ENCODE measurements at places on chromosomes 4 and X.

DNA sequence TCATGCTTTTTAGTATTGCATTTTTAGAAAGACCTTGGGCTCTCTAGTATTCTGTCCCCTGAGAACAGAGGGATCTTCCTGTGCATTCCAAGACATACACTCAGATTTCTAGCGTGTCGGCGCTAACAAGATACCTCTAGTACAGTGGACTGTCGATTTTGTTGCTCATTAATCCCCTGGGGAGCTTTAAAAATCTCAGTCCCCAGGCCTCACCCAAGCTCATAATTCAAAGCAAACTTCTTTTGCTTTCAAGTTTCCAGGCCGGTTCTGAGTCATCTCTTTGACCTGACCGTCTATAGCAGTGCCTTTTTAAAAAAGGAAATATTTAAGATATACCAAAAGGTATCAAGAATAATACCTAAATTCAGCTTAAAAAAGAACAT is 137.0 kb downstream of the AMMECR1 start:
- ATAC-seq: no peak

- ATAC-seq: no peak
These were observed 10.0 kb downstream of the MGST2 start for GRCh38 chr4:139675651-139676050.

DNA sequence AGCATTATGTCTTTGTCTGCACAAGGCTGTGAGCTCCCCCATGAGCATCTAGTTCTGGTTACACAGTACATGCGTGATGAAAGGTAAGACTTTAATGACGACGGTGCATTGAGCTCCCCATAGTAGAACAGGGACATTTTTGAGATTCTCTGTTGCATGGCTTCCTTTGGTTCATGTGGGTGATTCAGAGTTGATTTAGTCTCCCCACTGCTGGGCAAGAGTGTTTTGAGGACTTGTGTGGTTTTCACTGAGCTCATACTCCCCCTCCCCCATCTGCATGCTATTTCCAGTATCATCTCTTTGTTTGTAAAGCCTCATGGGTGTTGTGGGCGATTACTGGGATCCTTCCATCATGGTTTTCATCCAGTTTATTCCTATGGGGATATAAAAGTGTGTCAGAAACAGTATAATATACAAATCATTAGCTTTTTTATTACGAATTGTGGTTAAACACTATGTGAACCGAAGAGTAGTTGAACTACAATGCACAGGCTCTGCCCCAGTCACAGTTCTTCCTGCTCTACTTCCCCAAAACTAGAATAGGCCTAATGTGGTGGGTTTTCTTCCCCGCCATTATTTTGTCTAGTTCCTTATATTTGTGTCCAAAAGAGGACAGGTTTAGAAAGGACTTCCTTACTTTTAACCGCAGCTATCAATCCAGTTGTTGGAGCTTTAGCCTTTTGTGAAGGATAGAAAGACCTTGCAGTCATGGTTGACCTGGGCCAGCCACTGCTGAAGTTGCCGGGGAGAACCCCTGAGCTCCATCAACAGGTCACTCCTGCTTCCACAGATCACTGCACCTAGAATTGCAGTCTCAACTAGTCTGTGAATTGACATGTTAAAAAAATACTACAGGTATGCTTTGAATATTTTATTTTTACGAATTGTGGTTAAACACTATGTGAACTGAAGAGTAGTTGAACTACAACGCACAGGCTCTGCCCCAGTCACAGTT is 30.4 kb downstream of the KIT start:
- ATAC-seq: peak; percentile 52

GRCh38 chr4:139515531-139515958 is 40.5 kb downstream of the SETD7 start:
- ATAC-seq: no peak

- ATAC-seq: no peak
These were observed 419.6 kb downstream of the BCOR start for GRCh38 chrX:39677978-39678791.

- no peak for ATAC-seq
These were observed 158.0 kb upstream of the FAT1 start for GRCh38 chr4:186881521-186882220.

Measured in activated T-helper 17 cell treated with anti-CD3 and anti-CD28 coated beads, Interleukin-2, amount 50 U/mL, for 72 hours (primary cell).